ENCODE measurements at places on chromosomes 5 and 9. TPM values are rescaled to one million over a fixed set of nuclear protein-coding genes. Genes with fewer than 3 reads are reported as not detected.
A peak's percentile ranks its signal among the peaks of the same experiment; 100 is the strongest.

The MLANA gene
- total RNA-seq: not detected

GRCh38 chr5:89445106-89445745 lies 562.2 kb upstream of the MEF2C start:
- no peak for DNase-seq

- DNase-seq: no peak
These were observed 35.8 kb downstream of the ALG2 start for GRCh38 chr9:99185934-99186333.

The LYRM7 gene
- total RNA-seq: 3.5 TPM

- DNase-seq: no peak
These were observed 2.0 kb upstream of the NINJ1 start for GRCh38 chr9:93136011-93136440.

- DNase-seq: peak; percentile 53
These were observed 539 bp downstream of the ARRDC3 start for GRCh38 chr5:91382530-91383026.

The MARCOL gene
- total RNA-seq: not detected

- DNase-seq: no peak
These were observed 422.3 kb downstream of the TMEM232 start for GRCh38 chr5:110304176-110304575.

The VLDLR gene
- total RNA-seq: 7.2 TPM

The SLC22A5 gene
- 3.0 TPM for total RNA-seq

GRCh38 chr5:142820447-142820846 lies 50.3 kb downstream of the ARHGAP26 start:
- no peak for DNase-seq

DNA sequence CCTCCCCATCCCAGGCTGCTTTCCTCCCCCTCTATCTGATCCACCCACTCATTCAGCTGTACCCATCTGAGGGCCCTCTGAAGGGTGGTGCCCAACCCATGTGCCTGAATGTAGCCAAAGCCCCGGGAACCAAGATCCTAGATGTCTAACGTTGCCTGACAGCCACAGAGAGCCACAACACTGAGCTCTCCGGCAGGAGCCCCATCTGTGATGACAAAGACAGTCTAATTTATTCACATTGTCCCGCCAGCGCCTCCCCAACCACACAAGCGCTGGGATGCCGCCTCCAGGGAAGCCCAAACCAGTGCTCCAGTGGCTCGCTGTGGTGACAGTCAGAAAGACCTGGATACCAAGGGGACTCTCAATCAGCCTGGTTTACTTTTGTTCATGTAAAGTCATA lies 8.4 kb downstream of the IGFBPL1 start:
- DNase-seq: no peak

GRCh38 chr5:132183723-132184122 lies 43.9 kb downstream of the P4HA2 start:
- DNase-seq: peak; percentile 21

DNA sequence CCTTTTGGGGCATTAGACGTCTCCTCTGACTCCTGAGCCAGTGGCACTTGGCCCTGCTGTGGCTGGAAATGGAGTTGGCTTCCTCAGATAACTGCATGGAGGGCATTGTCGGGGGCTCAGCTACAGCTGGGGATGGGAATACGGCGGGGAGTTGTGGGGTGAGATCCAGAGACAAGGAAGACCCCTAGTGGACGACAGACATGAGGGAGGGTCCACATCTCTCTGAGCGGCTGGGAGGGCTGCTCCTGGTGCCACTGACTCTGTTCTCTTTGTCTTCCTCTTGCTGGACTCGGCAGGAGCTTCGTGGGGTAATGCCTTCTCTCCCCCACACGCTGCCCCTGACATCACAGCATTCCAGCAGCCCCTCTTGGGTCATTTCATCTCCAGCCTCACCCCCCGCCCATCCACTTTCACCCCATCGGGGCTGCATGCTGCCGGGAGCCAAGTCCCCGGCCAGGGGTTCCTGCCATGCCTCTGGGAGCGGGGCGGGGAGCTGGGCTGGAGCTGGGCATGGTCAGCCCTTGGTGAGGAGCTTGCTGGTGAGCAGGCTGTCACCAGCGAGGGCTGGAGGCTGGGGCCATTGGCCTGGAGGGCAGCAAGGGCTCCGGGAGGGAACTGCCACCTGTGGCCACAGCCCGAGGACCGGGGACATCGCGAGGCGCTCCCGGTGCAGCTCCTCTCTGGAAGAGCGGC lies 172.3 kb downstream of the CACNA1B start:
- no peak for DNase-seq

DNA sequence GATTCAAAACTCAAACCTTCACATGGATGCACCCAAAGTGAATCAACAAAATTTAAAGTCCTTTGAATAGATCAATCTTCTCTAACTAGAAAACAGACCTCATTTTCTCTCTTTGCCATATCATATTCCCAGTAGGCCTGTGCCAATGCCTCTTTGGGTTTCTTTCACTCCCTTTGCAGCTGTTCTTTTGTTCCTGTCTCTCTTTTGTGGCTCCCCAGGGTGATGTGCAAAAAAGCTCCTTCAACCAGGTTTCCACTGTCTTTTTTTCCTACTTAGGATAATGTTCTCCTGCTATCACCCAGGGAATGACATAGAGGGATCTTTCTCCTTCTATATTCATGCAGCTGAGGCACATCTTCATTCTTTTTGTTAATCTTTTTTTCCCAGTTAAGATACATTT lies 54.6 kb downstream of the MARCHF3 start:
- DNase-seq: no peak

GRCh38 chr5:125045646-125046045 lies 299.2 kb upstream of the ZNF608 start:
- DNase-seq: peak; percentile 25

The FOXD4 gene
- total RNA-seq: 0.13 TPM

- DNase-seq: no peak
These were observed 30.9 kb upstream of the RAI14 start for GRCh38 chr5:34625246-34625645.

- peak; percentile 61 for DNase-seq
These were observed at the start of gene SPINK13 for GRCh38 chr5:148268566-148268965. TSS of gene SPINK13 (plus strand) at chr5:148268794. CDS start at chr5:148270073, 1,279 bp downstream.

DNA sequence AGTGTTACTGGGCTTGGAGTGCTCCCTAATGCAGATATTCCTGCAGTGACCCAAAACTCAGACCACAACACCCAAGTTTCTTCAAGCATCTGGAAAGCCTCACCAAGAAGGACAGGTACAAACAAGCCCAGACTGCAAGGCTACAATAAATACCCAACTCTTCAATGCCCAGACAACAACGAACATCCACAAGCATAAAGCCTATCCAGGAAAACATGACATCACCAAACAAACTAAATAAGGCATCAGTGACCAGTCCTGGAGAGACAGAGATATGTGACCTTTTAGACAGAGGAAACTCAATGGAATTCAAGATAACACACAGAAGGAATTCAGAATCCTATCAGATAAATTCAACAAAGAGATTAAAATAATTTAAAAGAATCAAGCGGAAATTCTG lies 605.6 kb downstream of the PDE4D start:
- peak; percentile 95 for DNase-seq

- peak; percentile 56 for DNase-seq
These were observed 9.0 kb downstream of the CDX1 start for GRCh38 chr5:150175536-150175935.

The SPINK7 gene
- total RNA-seq: not detected

The IFNA21 gene
- not detected for total RNA-seq

DNA sequence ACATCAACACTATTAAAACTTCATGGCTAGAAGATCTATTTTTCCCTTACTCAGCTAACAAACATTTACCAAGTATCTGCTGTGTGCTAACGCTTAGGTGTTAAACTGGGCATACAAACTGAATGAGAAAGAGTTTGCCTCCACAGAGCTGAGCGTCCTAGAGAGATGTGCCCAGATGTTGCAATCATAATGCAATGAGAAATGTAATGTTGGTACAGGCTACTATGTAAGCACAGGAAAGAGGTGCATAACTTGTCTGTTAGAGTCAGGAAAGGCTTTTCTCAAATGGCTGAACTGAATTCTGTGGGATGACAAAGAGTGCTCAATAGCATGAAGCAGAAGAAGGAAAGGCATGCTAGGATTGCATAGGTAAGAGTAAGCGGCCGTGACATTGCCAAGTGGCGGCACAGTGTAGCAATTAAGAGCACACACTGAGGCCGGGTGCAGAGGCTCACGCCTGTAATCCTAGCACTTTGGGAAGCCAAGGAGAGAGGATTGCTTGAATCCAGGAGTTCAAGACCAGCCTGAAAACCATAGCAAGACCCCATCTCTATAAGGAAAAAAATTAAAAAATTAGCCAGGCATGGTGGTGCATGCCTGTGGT lies 137.8 kb downstream of the MEF2C start:
- DNase-seq: no peak

The DRD1 gene
- total RNA-seq: not detected

- DNase-seq: no peak
These were observed 655.7 kb upstream of the ITGA1 start for GRCh38 chr5:52132053-52132452.

The TSLP gene
- under 0.01 TPM for total RNA-seq

DNA sequence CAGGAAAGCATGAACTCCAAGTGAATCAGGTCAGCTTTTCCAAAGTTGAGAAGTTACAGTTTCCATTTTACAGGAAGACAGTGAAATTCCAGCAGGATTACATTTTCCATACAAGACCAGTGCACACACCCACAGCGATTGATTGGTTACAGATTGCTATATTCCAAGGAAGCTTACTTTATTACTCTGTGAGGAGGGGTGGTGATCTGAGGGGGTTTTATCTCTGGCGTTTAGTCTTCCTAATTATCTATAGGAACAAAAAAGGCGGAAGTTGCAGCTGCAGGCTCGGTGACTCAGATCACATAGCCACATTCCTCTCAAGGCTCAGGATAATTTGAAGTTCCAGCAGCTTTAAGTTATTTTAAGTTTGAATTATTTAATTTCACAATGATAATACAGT lies 450.4 kb upstream of the NMUR2 start:
- no peak for DNase-seq

DNA sequence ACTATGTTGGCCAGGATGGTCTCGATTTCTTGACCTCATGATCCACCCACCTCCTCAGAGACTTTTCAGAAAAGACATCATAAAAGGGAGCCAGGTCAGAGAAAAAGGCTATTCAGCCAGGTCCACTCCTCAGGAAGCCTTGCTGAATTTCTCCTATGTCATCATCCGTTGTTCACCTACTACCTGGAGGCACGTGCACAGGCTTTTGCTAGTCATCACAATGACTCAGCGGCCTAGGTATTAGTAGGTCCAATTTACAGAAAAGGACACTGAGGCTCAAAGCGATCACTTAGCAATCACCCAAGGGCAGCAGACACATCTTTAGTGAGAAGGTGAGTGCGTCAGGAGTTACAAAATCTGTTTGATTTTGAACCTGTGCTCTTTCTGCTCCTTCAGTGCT lies 72.3 kb upstream of the RAD23B start:
- no peak for DNase-seq

DNA sequence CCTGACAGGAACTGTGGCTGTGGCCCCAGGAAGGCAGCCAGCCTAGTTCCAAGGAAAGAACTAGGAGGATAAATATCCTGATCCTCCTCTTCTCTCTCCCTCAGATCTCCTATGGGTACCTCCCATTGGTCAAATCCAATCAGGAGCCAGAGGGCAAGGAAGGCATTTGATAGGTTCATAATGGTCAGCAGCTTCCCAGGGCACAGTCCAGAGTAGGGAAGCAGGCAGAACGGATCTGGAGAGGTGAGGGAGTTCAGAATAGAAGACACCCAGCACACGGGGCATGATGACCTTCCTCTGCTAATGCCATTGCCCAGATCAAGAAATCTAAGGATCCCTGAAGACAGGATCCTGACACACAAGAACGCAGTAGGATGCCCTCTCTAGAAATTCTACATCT lies 8.6 kb downstream of the ABLIM3 start:
- no peak for DNase-seq

DNA sequence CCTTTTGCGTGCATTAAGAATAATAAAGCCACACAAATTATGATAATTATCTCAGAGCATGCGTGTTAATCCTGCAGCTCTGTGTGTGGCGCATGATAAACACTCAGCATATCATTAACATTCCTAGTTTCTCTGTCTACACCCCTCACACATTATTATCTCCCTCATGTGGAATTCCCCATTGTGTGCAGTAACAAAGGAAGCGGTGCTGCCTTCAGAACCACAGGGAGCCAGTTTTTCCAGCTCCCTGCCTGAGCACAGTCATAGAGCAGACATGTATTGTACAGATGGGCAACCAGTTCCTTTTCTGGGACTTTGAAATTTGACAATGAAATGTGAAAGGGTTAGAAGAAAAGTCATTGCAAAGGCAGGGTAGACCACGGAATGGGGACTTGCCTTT lies 1365.5 kb upstream of the CDH9 start:
- DNase-seq: no peak

Data from dermis microvascular lymphatic vessel endothelial cell (primary cell).